Hematopoietic multipotent progenitor cell treated with erythropoietin and hydrocortisone succinate and interleukin-3 and kit ligand, for 8 days (in vitro differentiated cells): ENCODE measurements at places on chromosomes 1 and 21.
A peak's percentile ranks its signal among the peaks of the same experiment; 100 is the strongest.

DNA sequence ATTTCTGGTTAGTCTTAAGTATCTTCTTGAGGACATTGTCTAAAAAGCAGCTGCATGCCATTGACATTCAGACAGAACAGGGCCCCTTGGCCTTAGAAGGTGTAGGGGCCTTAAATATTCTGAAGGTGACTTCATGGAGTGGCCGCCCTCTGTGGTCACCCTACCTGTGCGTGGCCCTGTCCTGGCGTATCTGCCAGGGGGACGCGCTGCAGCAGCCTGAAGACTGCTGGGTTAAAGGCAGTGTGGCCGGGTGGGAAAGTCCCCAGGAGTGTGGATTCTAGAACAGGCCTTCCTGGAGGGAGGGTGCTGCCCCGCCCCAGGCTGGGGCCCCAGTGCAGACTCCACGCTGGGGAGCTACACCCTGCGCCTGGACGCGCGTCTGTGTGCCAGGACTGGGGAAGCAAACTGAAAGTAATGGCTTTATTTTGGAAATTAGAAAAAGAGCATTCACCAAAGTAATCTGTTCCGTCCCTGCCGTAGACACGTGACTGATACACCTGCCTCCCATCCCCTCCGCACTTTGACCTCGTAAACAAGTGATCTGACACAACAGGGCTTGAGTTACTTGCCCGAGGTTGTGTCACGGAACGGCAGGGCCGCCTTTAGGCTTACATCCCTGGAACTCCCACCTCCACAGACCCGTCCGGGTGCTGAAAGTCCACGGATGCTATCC is 1.8 kb downstream of the AGPAT3 start:
- DNase-seq: peak; percentile 36

DNA sequence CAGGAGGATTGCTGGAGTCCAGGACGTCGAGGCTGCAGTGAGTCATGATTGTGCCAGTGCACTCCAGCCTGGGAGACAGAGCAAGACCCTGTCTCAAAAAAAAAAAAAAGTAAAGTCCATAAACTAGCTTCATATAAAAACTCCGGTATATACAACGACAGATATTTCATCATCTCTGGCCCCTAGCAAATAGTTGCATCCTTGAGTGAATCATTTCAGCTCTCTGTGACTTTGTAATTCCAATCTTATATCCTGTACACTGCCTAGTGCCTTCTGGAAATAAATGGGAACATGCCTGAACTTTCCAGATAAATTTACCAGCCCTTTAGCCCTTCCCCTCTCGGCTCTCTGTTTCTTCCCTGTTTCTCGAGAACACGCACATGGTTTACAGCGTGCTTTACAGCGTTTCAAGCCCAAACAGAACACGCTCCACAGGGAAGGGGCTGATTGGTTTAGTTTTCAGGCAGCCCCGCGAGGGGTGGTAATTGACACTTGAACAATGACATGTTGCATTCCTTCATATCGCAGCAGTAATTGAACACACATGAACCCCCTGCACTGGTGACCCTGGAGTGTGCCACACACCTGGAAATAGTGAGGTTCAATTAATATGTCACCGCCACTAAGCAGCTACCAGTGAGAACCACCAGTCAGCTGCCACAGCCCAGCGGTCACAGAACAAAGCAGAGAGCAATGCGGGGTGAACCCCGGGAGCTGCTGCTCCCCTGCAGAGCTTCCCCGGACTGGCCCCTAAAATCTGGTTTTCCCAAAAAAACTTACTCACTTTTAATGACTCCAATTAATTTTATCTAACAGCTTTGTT is 35.7 kb upstream of the SIM2 start:
- DNase-seq: no peak

- no peak for DNase-seq
These were observed 1.9 kb upstream of the MYOC start for GRCh38 chr1:171654201-171654941.

- DNase-seq: no peak
These were observed 167.1 kb downstream of the ZBTB18 start for GRCh38 chr1:244218220-244218619.

GRCh38 chr1:91736715-91737615 is 149.0 kb downstream of the TGFBR3 start:
- no peak for DNase-seq

DNA sequence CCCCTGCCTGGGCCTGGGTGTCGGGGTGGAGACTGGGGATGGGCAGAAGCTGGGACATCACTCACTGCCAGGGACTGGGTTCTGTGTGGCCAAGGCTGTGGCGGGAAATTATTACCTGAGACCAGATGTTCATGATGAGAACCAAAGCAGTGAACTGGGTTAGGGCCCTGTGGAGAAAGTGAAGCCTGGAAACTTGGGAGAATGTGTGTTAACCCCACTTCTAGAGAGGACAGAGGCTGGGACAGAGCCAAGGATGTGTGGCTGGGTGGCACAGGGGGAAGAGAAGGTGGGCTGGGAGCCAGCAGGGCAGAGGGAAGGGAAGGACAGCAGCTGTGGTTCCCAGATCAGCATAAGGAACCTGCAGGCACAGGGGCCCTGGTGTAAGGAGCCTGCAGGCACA is 31.3 kb downstream of the CNIH3 start:
- no peak for DNase-seq

DNA sequence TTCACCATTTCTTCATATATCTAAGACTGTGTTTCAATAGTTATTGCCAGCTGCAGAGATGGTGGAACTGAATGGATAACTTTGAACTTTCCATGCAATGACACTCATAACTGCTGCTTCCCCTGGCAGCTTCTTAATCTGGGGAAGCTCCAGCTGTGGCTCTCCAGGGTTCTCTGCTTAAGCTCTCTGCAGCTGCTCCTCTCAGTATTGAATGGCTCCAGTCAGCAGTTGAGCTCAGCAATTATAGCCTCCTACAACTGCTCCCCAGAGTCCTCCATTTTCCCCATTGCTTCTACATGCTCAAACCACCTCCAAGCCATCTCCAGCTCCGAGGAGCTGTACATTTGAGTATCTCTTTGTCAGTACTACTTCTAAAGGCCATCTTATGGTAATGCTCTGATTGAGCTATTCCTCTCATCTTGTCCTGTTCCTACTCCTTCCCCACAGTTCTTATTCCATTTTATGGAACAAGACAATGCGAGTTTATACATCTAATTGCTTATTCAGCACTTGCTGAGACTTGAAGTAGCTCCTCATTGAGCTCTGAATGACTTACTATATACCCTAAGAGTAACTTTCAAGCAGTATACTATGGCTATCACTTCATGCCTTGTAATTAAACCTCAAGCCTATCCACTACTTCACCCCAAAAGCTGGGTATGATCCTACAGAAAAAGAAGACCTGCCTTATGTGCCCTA is 362.4 kb downstream of the NEGR1 start:
- no peak for DNase-seq

- DNase-seq: no peak
These were observed 12.6 kb downstream of the DR1 start for GRCh38 chr1:93358293-93358692.

DNA sequence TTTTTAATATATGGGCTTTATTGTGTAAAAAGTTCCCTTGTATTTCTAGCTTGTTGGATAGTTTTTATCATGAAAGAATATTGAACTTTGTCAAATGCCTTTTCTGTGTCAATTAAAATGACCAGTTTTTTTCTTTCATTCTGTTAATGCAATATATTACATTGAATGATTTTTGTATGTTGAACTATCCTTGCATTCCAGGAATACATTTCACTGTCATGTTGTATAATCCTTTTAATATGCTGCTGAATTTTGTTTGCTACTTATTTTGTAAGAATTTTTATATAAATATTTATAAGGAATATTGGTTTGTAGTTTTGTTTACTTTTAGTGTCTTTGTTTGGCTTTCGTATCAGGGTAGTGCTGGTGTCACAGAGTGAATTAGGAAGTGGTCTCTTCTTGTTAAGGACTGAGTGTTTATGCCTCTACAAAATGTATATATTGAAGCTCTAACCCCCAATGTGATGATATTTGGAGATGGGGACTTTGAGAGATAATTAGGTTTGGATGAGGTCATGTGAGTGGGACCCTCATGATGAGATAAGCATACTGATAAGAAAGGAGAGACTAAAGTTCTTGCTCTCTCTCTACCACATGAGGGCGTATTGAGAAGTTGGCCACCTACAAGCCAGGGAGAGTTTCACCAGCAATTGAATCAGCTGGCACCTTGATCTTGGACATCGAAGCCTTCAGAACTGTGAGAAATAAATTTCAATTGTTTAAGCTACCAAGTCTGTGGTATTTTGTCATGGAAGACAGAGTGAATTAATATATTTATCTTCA is 12.0 kb upstream of the SLAMF6 start:
- DNase-seq: peak; percentile 29

- DNase-seq: no peak
These were observed 16.3 kb downstream of the OR2B11 start for GRCh38 chr1:247441606-247442005.

- no peak for DNase-seq
These were observed 85.2 kb downstream of the UCHL5 start for GRCh38 chr1:192973988-192974387.

DNA sequence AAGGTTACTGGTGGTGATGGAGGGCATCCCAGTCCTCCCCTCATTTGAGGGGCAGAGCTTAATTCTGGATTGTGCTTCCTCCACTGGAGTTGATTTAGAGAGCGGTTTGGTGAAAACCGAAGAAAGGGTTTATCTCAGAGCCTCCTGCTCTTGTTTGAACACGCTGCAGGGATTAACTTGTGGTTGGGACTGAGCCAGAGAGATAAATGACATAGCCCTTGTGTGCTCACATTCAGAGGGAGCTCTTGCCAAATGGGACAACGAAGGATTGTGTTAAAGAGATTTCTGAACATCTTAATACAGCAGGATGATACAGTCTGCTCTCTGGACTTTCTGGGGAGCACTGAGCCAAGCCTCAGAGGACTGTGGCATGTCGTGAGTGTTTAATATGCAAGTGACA is 308.2 kb downstream of the DISC1 start:
- DNase-seq: peak; percentile 89
